ENCODE measurements at places on chromosomes 16 and 17. TPM values are rescaled to one million over a fixed set of nuclear protein-coding genes. Genes with fewer than 3 reads are reported as not detected.
A peak's percentile ranks its signal among the peaks of the same experiment; 100 is the strongest.

- H3K27me3 ChIP-seq, result no peaks in the 10 kb centered on the region
- peaks cover 9% of the 10 kb centered on the region for H3K4me1 ChIP-seq
- DNase-seq, result no peak
Measured at GRCh38 chr17:82440991-82441627, 9.4 kb downstream of the CYBC1 start.

TNFRSF13B gene
- total RNA-seq, result not detected

GRCh38 chr17:28370035-28370743 is at the start of gene VTN:
TSS of gene VTN (minus strand) at chr17:28370307. CDS start at chr17:28370203, 104 bp downstream.
- H3K4me3 ChIP-seq, result peak within 1 kb of the TSS; percentile 73
- no peaks in the 10 kb centered on the region for H3K36me3 ChIP-seq
- no peaks in the 10 kb centered on the region for H3K27me3 ChIP-seq
- DNase-seq, result no peak

- H3K4me3 ChIP-seq, result no peak overlapping the region
- H3K36me3 ChIP-seq, result no peaks in the 10 kb centered on the region
- H3K27ac ChIP-seq, result peak overlapping the region; percentile 17
- no peaks in the 10 kb centered on the region for H3K27me3 ChIP-seq
Measured at GRCh38 chr16:83336603-83337002, 471.2 kb upstream of the HSBP1 start.

C16orf46 gene
- total RNA-seq, result 1.8 TPM

DNA sequence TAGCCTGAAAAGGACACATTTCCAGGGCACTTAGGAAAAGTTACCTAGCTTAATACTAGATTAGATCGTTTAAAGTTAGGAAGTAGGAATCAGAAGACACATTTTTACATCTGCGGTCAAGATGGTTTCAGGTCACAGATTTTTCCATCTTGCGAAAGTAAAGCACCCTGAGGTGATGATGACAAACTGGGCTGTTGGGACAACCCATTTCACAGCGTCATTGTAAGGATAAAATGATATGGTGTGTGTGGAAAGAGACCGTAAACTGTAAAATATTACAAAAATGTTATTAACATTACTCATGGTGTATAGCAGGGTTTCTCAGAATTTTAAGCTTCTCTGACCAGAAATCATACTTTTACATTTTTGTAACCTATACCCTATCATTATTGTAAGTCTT is 10.1 kb upstream of the MAP2K6 start:
- H3K36me3 ChIP-seq, result no peaks in the 10 kb centered on the region
- no peaks in the 10 kb centered on the region for H3K27me3 ChIP-seq
- H3K27ac ChIP-seq, result no peak overlapping the region

CPD gene
- 55.2 TPM for total RNA-seq

GRCh38 chr17:76022285-76022684 is 4.8 kb downstream of the EVPL start:
- no peak for DNase-seq
- no peaks in the 10 kb centered on the region for H3K4me1 ChIP-seq
- no peaks in the 10 kb centered on the region for H3K36me3 ChIP-seq
- no peaks in the 10 kb centered on the region for H3K27me3 ChIP-seq

DNA sequence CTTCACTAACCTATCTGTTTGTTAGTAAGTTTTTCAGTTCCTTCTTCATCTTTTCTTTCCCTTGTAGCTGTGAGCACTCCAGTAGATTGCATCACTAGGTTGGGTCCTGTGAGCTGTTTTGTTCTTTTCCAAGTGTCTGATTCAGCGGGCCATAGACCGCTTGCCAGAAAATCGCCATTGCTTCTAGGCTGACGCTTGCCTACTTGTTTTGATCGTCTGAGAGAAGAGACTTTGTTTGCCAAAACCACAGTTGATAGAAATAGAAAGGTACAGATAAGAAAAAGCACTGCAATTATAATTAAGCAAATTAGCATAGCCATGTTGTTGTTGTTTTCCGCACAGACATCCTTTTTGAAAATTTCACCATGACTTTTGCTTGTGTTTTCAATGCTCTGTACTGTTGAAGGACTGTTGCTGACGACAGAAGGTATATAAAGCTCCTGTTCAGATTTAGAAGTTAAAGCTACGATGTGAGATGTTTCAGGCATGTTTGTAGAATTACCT is 3.1 kb downstream of the EVI2A start:
- peak overlapping the region; percentile 80 for H3K27ac ChIP-seq
- peak; percentile 91 for DNase-seq
- peaks cover 16% of the 10 kb centered on the region for H3K4me1 ChIP-seq
- no peaks in the 10 kb centered on the region for H3K27me3 ChIP-seq
- no peaks in the 10 kb centered on the region for H3K36me3 ChIP-seq

DNA sequence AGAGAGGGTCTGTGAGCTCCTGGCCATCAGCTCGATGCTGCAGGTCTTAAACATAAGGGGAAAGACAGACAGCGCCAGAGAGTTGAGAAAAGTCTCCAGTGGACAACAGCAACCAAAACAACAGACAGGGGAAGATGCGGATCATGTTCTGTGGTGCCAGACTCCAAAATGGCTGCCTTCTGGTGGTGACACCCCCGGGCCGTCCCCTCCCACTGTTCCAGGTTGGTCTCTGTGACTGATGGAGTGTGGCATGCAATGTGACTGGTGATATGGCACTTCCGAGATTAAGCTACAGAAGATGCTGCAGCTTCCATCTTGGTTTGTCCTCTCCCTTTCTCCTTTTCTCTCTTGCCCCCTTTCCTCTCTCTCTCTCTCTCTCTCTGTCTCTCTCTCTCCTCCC is 40.4 kb upstream of the RBFOX3 start:
- no peak for DNase-seq
- H3K4me1 ChIP-seq, result no peaks in the 10 kb centered on the region
- no peak overlapping the region for H3K27ac ChIP-seq
- H3K4me3 ChIP-seq, result no peak overlapping the region

GRCh38 chr16:76297941-76298340 is 20.7 kb downstream of the CNTNAP4 start:
- H3K36me3 ChIP-seq, result no peaks in the 10 kb centered on the region
- H3K27ac ChIP-seq, result no peak overlapping the region
- no peaks in the 10 kb centered on the region for H3K4me1 ChIP-seq
- H3K27me3 ChIP-seq, result no peaks in the 10 kb centered on the region
- no peak overlapping the region for H3K4me3 ChIP-seq

GRCh38 chr17:73617501-73617900 is 26.7 kb downstream of the SDK2 start:
- H3K4me3 ChIP-seq, result no peak overlapping the region
- no peak overlapping the region for H3K27ac ChIP-seq
- H3K36me3 ChIP-seq, result no peaks in the 10 kb centered on the region

- no peaks in the 10 kb centered on the region for H3K36me3 ChIP-seq
- DNase-seq, result no peak
- H3K27me3 ChIP-seq, result no peaks in the 10 kb centered on the region
- no peak overlapping the region for H3K4me3 ChIP-seq
Measured at GRCh38 chr16:50879873-50880695, 138.2 kb downstream of the CYLD start.

DNA sequence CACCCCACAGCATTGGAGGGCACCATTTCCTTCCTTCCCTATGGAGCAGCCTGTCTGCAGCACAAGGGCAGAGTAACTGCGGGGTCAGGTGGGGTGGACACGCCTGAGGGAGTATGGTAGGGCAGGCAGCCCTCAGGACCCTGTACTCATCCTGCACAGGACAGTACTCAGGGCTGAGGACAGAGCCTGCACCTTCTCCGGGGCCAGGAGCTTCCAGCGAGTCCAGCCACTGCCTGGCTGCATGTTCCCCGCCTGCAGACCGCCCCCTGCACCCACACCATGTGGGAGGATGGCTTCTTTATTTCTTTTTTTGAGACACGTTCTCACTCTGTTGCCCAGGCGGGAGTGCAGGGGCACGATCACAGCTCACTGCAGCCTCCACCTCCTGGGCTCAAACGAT is 47.6 kb upstream of the CDC42EP4 start:
- no peak for DNase-seq
- no peak overlapping the region for H3K4me3 ChIP-seq

DNA sequence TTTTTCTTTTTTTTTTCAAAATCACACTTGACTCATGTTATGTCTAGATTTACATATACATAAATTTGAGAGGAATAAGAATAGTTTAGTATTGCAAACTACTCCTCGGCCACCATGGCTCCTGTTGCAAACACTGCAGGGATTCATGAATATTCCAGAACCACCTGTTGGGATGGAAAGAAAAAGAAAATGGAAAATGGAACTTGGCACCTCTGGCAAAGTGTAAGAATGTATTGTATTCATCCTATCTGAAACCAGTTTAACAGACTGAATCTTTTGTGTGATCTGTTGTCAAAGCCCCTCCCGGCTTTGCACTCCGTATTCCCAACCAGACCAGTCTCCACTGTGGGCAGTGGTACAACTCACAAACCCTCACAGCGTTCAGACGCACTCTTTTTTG is 124.4 kb downstream of the SPECC1 start:
- H3K4me1 ChIP-seq, result no peaks in the 10 kb centered on the region
- no peak overlapping the region for H3K4me3 ChIP-seq
- H3K27me3 ChIP-seq, result no peaks in the 10 kb centered on the region
- H3K27ac ChIP-seq, result no peak overlapping the region

DNA sequence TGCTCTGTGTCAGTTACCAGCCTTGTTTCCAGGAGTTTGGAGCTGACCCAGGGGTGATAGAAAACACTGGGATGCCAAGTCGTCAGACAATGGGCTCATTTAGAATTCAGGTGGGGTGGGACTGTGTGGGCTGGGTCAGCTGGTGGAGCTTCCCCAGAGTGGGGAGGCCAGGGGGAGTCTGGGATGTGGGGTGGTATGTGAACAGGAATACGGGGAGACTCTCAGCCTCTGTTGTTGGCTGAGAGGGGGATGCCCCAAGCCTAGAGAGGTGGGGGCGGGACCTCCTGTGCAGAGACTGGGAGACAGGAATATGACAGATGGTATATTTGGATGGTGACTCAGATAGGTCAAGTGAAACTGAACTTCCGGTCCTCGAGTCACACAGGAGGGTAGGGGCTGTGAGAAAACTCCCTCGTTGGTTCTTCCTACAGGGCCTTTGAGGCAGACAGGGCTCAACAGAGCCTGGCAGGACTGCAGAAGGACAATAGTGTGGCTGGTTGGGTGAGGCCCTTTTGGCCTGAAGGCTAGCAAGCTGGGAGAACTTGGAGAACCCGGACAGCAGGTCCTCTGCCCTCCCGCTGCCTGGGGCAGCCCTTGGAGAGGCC is 23.7 kb downstream of the CDH1 start:
- H3K4me1 ChIP-seq, result peaks cover 15% of the 10 kb centered on the region
- H3K27ac ChIP-seq, result peak overlapping the region; percentile 11
- peaks cover 2% of the 10 kb centered on the region for H3K27me3 ChIP-seq
- peak; percentile 60 for DNase-seq
- no peaks in the 10 kb centered on the region for H3K36me3 ChIP-seq

DNA sequence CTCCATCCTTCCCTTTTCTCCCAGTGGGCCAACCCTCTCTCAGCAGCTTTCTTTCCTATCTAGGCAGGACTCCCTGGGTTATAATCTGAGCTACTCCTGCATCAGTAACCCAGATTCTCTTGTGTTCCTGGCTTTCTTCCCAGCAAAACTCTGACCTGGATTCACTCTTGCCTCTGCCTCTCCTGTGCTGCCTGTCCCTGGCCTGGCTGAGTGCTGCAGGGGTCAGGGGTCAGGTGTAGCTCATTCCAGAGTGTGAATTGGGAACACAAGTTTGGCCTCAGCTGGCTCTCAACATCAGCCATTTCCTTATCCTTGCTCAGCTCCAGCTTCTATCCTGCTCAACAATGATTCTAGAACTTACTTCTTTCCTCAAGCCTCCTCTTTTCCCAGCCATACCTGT is 2.5 kb upstream of the ST6GALNAC2 start:
- peaks cover 25% of the 10 kb centered on the region for H3K27me3 ChIP-seq
- no peak overlapping the region for H3K4me3 ChIP-seq
- H3K4me1 ChIP-seq, result peaks cover 12% of the 10 kb centered on the region
- H3K27ac ChIP-seq, result no peak overlapping the region
- no peaks in the 10 kb centered on the region for H3K36me3 ChIP-seq

DNA sequence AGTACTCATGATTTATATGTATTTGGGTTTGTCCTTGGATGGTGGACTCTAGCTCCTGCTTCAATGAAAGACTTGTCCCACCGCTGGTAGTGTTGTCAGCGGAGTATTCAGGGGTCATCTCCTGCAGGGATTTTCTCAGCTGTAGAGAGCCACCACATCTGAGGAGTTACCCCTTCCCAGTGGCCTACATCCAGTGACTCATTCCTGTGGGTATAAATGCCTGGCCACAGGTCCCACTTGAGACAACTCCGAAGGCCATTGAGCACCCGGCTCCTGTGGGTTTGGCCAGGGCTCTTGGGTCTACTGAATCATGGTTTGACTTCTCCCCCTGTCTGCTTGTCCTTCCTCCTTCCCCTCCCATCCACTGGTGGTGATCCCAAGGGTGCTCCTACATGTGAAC is 34.6 kb upstream of the WSB1 start:
- peak; percentile 23 for DNase-seq
- no peak overlapping the region for H3K4me3 ChIP-seq
- H3K36me3 ChIP-seq, result no peaks in the 10 kb centered on the region
- no peaks in the 10 kb centered on the region for H3K27me3 ChIP-seq
- no peak overlapping the region for H3K27ac ChIP-seq
- peaks cover 3% of the 10 kb centered on the region for H3K4me1 ChIP-seq

SLC6A2 gene
- total RNA-seq, result not detected

DNA sequence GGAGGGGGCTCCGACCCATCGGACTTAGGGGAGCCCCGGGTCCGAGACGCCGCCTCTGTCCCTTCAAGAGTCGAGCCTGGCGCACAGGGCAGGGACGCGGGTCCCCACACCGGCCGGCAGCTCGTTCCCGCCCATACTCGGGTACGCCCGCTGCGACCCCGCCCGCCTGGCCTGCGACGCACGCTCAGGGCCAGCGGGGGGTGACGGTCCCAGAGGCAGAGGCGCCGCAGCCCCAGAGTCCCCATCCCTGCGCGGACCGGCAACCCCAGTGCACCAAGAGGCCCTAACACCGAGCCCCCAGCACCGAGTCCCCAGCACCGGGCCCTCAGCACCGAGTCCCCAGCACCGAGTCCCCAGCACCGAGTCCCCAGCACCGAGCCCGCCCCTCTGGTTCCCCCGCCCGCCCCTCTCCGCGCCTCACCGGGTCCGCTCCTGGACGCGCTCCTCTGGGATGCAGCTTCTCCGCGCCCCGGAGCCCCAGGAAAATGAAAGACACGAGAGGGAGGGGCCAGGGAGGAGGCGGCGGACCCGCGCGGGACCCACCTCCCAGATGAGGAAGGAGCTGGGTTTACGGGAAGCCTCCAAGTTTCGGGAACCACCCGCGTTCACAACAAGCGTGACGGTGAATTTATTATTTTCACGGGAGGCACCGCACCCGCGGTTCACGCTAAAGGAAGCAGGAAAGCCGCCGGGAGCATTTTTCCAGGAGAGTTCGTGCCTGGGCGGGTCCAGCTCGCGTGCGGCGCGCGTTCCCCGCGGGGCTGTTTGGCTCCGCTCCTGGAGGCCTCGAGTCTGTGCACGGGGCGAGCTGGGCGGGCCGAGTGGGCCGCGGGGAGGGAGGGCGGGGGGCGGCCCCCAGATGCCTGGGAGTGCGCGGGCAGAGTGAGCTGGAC is at the start of gene SECTM1:
SECTM1 (minus strand) TSS at position 488 of the 893 bp plus-strand sequence. CDS start 6,526 bp downstream, outside the sequence.
- H3K27ac ChIP-seq, result no peak within 1 kb of the TSS
- peaks cover 33% of the 10 kb centered on the region for H3K4me1 ChIP-seq
- peak within 1 kb of the TSS; percentile 48 for H3K4me3 ChIP-seq
- DNase-seq, result no peak
- H3K27me3 ChIP-seq, result peaks cover 15% of the 10 kb centered on the region

NPIPB8 gene
- not detected for total RNA-seq

GRCh38 chr17:18217412-18218015 is 7.9 kb upstream of the LLGL1 start:
- DNase-seq, result peak; percentile 8
- no peak overlapping the region for H3K4me3 ChIP-seq
- no peaks in the 10 kb centered on the region for H3K36me3 ChIP-seq
- H3K27ac ChIP-seq, result no peak overlapping the region

FBXO39 gene
- total RNA-seq, result 0.93 TPM
